ENCODE measurements at places on chromosomes 4 and X. TPM values are rescaled to one million over a fixed set of nuclear protein-coding genes. Genes with fewer than 3 reads are reported as not detected.

Gene SLC34A2
- not detected for total RNA-seq

Gene METTL14
- 42.9 TPM for total RNA-seq

Gene GPM6B
- total RNA-seq = not detected

Gene GPR143
- not detected for total RNA-seq

- DNase-seq = no peak
These were observed 7.5 kb upstream of the FGF5 start for GRCh38 chr4:80259012-80259411.

DNA sequence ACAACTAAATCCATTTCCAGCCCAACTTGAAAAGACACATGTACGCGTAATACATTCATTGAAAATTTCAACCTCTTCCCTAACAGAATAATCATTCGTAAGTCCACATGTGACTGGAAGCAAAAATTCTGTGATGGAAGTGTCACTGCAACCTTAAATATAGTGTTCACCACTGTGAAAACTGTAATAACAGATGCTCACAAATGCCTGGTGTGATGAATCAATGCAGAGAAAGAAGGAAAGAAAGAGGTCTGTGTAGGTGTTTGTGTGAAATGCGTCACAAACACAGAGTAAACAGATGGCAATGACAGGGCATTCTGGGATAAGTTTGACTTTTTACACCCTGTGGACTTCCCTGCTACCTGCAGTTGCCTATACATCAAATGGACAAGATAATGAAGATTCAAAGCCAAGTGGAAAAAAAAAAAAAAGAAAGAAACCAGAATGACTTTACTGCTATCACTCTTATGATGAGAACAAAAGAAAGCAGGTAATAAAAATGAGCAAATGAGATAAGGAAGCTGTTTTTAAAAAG, 123.3 kb downstream of the EPHA5 start:
- DNase-seq = no peak

GRCh38 chr4:171846232-171846631, 33.0 kb downstream of the GALNTL6 start:
- no peak for DNase-seq
